NCI-H524 treated with DMSO at 0.1 percent for 48 hours (cell line): ENCODE measurements at places on chromosomes 6 and 20.

GRCh38 chr6:111347589-111347988 lies 135.4 kb downstream of the REV3L start:
- DNase-seq: no peak

- no peak for DNase-seq
Measured at GRCh38 chr20:23680146-23680545, 8.7 kb downstream of the CST4 start.

DNA sequence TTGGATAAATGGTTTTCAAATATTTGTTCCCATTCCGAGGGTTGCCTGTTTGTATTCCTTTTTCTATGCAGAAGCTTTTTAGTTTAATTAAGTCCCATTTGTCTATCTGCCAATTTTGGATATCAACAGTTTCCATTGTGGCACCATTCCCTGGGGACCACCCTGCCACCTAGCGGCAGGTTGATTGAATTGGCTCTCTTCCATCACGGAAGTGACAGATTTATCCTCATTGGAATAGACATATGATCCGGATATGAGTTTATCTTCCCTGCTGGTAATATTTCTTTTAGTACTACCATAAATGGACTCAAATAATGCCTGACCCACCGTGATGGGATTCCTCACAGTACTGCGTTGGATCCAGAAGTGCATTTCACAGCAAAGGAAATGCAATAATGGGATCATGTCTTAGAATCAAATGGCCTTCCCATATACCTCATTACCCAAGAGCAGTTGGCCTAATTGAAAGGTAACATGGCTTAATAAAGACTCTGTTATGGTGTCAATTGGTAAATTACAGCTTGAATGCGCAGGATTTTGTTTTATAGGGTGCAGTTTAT lies 327.0 kb downstream of the BMP2 start:
- DNase-seq: no peak

DNA sequence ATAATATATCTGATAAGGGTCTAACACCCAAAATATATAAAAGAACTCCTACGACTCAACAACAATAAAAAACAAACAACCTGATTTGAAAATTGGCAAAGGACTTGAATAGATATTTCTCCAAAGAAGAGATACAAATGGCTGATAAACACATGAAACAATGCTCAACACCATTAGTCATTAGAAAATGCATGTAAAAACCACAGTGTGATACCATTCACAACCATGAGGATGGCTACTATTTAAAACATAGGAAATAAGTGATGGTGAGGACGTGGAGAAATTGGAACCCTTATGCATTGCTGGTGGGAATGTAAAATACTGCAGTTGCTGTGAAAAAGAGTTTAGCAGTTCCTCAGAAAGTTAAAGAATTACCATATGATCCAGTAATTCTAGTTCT lies 41.4 kb downstream of the PTGIS start:
- DNase-seq: no peak

DNA sequence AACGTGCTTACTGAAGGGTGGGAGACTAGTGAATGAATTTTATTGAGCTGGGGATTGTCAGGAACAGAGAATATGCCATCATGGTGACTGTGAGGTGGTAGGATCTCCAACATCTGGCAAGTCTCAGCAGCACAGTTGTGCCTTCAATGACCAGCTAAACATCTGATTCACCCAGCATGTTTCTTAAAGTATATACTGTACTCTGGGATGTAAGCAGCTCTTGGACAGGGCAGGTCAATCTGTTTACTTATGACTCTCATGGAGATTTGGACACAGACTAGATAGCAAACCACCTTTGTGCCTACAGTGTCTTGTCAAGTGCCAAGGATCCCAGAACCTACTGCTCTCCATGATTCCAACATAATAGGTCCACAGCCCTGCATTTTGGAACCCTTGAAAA lies 801.0 kb upstream of the CITED2 start:
- no peak for DNase-seq

DNA sequence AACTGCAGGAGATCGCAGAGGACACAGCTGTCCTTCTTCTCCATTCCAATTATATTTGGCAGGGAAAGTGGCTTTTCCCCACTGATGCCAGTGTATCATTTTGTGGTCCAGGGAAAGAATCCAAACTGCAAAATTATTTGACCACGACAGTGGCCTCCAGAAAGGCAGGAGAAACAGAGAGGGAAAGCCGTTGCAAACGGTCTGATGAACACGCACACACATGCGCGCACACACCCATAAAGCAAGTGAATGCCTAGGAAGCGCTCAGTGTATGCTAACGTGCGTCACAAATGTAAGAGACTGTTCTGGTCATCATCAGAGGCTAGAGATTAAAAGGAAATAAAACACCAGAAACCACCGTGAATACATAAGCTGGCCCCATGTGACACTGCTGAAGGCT lies 54.0 kb downstream of the NPEPL1 start:
- DNase-seq: no peak

GRCh38 chr20:21230686-21231085 lies 72.4 kb upstream of the XRN2 start:
- DNase-seq: no peak

GRCh38 chr6:4956625-4957024 lies 47.2 kb downstream of the RPP40 start:
- DNase-seq: no peak

DNA sequence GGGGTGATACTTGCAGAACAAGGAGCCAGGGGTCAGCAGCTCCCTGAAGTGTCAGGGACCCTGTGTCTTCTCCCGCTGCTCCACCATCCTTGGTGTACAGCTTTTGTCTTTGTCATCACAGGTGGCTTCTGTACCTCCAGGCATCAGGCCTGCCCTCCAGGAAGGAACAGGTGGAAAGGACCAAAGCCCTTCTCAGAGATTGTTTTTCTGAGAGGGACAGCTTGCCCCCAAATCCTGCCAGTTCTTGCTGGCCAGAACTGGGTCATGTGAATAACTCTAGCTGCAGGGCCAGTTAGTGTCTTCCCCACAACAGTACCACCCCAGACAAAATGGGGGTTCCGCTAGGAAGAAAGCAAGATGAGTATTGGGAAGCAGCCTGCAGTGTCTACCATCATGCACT lies 31.4 kb downstream of the SNPH start:
- DNase-seq: no peak

GRCh38 chr20:10856237-10857015 lies 182.6 kb upstream of the JAG1 start:
- no peak for DNase-seq

DNA sequence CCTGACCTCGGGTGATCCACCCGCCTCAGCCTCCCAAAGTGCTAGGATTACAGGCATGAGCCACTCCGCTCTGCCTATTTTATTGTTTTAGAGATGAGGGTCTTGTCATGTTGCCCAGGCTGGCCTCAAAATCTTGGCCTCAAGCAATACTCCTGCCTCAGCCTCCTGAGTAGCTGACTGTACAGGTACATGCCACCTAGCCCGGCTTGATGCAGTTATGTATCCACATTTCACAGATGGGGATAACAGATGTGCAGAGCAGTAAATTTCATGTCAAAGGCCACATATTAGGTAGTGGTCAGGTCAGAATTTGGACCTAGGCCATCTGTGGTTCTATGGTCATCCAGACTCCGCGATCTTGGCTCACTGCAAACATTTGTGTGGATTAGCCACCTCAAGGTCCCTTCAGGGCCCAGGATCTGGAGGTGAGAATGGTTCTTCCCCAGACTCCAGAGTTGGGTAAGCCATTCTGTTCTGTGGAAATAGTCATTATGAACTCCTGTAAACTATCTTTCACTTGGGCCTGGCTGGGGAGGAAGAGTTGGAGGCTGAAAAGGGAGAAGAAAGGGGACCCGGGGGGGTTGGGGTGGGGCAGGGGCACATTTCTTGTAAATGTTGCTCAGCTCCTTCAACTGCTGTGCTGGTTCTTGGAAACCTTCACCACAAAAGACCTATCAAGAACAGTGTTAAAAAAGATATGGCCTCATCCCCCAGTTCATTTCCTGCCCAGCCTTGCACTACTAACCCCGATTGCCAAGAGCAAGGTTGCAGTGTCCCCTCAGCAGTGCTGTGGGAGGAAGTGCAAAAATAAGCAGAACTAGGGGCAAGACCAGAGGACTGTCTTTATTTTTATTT lies 13.0 kb downstream of the PIM1 start:
- no peak for DNase-seq

DNA sequence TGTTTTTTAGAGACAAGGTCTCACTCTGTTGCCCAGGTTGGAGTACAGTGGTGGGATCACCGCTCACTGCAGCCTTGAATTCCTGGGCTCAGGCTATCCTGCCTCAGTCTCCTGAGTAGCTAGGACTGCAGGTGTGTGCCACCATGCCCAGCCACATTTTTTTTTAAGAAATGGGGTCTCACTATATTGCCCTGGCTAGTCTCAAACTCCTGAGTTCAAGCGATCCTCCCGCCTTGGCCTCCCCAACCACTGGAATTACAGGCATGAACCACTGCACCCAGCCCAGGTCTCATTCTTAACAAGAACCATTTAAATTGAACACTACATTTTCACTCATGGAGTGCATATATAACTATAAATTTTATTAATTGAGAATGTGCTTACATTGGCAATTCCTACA lies 20.5 kb downstream of the RPF2 start:
- no peak for DNase-seq

GRCh38 chr20:33687993-33688937 lies 2.1 kb upstream of the E2F1 start:
- no peak for DNase-seq

DNA sequence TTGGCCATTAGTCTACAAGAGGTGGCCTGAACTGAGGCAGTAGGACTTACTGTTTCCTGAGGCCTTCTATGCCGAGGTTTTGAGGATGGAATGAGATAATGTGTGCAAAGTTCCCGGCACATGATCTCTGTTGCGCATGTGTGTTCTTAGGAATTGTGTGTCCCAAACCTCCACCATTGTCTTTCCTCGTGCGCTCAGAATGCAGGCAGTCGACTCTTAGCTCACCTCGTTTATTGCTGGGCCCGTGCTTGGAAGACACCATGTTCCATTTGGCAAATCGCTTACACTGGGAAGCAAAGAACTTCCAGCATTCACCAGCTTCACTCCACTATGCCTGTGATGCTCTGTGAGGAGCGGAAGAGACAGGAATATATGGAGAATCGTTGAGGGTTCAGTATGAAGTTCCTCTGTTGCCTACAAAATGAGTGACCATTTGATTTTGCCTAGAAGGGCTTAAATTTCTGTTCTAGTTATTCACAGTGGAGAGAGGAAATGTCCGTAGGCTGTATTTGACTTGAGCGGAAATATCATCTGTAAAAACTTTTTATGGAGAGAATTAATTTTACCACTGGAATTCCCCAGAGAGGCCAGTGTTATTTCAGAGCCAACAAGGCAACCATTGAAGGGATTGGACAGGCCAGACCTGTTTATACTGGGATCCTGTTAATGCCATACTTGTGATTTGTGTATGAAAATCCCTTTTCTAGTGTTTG lies 75.7 kb upstream of the CLDN20 start:
- DNase-seq: no peak

DNA sequence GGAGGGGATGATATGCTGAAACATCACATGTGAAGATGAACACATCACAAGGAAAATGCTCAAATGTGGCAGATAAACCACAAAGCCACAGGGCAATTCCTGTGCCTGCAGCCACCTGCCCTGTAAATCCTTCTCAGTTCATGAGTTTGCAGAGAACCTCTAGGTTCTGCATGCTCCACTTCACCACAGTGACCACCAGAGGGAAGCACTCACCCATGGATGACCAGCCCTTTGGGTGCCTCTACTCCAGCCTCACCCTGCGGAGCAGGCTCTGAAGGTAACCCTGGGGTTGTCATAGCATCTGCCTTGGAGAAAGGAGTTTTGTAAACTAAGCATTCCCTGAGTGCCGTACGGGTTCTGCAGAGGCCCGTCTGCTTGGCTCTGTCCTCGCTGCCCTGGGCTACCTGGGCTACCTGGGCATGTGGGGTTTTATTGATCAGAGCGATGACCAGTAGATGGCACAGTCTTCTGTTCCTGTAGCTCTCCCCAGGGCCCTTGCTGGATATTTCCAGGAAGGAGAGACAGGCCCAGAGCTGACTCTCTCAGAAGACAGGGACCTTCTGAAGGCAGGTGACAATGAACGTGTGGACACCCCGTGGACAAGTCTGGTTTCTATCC lies 31.7 kb upstream of the CST1 start:
- no peak for DNase-seq

DNA sequence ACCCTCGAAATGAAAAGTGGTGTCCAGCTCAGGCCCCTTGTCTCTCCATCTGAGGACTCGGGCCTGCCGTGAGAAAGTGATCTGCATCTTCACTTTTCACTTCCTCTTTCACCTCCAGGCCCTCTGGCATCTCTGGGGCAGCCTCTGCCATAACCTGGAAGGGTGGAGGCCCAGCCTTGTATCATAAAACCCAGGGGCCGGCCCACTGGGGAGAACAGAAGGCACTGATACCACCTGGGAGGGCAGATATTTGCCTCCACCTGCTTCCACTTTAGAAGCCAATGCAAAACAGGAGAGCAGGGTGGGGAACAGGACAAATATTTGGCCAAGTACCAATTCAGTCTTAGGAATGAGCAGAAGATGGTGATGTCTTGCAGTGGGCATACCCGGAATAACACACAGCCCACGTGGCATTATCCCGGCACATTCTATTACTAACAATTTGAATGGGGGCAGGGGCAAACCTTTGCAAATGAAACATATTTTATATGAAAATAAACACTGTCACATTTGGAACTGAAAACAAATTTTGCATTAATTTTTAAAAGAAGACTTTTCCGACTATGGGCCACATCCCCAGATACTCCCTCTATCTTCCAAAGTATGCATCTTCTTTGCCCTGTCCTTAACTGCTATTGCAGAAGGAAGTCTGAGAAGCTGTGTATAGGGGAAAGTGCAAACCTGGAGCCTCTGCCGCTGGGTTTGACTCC lies 69.2 kb upstream of the TBC1D7 start:
- no peak for DNase-seq
